ENCODE measurements at places on chromosomes 13 and 19. TPM values are rescaled to one million over a fixed set of nuclear protein-coding genes. Genes with fewer than 3 reads are reported as not detected.

- DNase-seq, result no peak
These were observed 1258.6 kb downstream of the OLFM4 start for GRCh38 chr13:54287062-54287764.

DNA sequence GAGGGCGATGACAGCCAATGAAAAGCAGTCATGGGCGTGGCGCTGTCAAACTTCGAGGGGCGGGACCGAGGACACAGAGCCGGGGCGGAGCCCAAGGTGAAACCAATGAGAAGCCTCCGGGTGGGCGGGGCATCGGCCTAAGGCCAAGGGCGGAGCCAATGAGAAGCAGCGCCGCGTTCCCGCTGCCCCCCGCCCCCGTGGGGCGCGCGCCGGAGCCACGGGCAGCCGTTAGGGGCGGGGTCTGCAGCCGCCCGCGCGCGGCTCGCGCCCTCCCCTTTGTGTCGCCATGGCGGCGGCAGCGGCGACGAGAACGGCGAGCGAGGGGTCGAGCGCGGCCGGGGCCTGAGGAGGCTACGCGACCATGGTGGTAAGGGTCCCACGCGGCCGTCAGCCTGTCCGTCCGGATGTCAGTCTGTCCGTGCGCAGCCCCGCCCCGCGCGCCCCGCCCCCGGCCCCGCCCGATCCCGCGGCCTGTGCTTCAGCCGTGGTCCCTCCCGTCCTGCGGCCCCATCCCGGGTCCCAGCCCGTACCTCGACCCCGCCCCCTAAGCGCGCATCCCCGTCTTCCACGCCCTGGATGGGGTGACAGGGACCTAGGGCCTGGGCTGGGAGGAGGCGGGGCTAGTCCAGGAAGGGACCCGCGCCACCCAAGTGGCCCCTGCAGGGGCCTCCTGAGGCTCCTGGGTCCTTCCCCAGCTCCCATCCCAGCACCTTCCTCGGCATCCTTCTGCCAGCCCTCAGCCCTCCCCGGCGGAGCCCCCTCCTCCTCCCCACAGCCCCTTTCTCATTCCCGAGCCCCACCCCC lies at the start of gene ARHGAP33:
Gene ARHGAP33 (plus strand): TSS at position 267 of the 804 bp plus-strand sequence. CDS start 95 bp downstream, at position 362.
- DNase-seq, result peak; percentile 99

- DNase-seq, result peak; percentile 79
These were observed 55.8 kb upstream of the KCTD15 start for GRCh38 chr19:33740811-33741396.

DNA sequence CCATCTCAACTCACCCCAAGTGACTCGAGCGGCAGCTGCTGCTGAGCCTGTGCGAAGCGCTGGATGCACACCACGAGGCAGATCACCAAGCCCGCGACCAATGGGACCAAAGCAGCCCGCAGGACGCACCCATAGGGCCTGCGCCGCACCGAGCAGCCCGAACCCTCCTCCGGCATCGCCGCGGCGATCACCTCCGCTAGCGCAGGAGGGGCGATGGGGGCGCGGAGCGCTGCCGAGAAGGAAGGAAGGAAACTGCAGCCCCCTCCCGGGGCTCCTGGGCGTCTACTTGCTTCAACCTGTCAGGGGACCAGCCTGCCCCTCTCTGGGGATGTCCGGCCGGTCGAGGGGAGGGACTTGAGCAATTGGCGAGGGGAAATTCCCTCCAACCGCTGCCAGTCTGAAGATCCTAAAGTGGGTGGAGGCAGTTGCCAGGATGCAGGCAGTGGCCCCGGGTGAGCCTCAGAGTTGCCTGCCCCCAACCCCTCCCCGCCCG lies at the start of gene CD70:
Gene CD70 (minus strand): TSS at position 324 of the 493 bp plus-strand sequence. CDS start 148 bp downstream, at position 176.
- no peak for DNase-seq

DNA sequence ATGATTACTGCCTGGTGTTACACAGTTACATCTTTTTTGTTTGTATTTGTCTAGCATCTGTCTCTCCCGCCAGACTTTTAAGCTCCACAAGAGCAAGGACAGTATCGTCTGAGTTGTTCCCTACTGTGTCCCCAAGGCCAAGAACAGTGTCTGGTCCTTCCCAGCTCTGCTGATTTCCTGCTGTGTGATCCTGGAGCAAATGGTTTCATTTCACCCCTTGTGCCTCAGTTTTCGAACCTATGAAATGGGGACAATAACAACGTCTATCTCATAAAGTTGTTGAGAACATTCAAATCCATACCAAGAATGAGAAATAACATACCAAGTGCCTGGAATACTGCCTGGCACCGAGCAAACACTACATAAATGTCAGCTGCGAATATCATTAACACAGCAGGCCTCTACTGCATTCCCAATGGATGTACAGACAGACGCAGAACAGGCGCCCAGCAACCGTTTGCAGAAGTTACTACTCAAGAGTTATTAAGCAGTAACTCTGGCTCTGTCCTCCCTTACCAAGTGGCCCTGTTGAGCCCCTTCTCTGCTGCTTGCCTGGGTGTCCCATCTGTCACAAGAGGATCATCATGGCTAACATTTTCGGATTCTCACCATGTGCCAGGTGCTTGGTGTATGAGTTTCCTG lies 11.4 kb downstream of the XRCC1 start:
- DNase-seq, result no peak

- DNase-seq, result no peak
These were observed 11.7 kb downstream of the CYTH2 start for GRCh38 chr19:48480558-48481500.

GRCh38 chr19:46453661-46454060 lies 17.7 kb downstream of the PNMA8A start:
- no peak for DNase-seq

GRCh38 chr19:16398530-16399249 lies 73.1 kb downstream of the EPS15L1 start:
- no peak for DNase-seq

- DNase-seq, result no peak
These were observed 14.3 kb downstream of the RASA3 start for GRCh38 chr13:114118086-114118485.

GRCh38 chr13:111936267-111936925 lies 130.6 kb upstream of the SOX1 start:
- no peak for DNase-seq

LILRA6 gene
- 0.32 TPM for polyA plus RNA-seq

LEUTX gene
- polyA plus RNA-seq, result not detected

GARIN5A gene
- polyA plus RNA-seq, result 5.5 TPM

CLIP3 gene
- 55.9 TPM for polyA plus RNA-seq

STOML3 gene
- not detected for polyA plus RNA-seq

ZNF473 gene
- 19.1 TPM for polyA plus RNA-seq

RYR1 gene
- 9.6 TPM for polyA plus RNA-seq

KLC3 gene
- polyA plus RNA-seq, result 1.7 TPM

Measured in left kidney (tissue), 8 donors.